Occipital lobe (tissue), 3 donors: ENCODE measurements at places on chromosomes 1 and 21. TPM values are rescaled to one million over a fixed set of nuclear protein-coding genes. Genes with fewer than 3 reads are reported as not detected.

RUNX3 gene
- total RNA-seq = 0.16 TPM

GPX7 gene
- 20.9 TPM for total RNA-seq

SYPL2 gene
- total RNA-seq = not detected

ZFP69B gene
- total RNA-seq = 22.0 TPM

ACTA1 gene
- total RNA-seq = 1.7 TPM

KCNE2 gene
- not detected for total RNA-seq

OR10T2 gene
- not detected for total RNA-seq

GDAP2 gene
- total RNA-seq = 73.9 TPM

C8B gene
- total RNA-seq = not detected

CD84 gene
- total RNA-seq = 2.2 TPM

CBS gene
- total RNA-seq = 68.3 TPM

CBR1 gene
- total RNA-seq = 23.2 TPM

OR14K1 gene
- not detected for total RNA-seq

KLHDC8A gene
- total RNA-seq = 18.6 TPM

NBPF20 gene
- total RNA-seq = 4.8 TPM

ZYG11A gene
- 0.47 TPM for total RNA-seq

HHAT gene
- 2.0 TPM for total RNA-seq

SHISA4 gene
- total RNA-seq = 16.1 TPM

STIL gene
- total RNA-seq = 9.4 TPM

MASP2 gene
- not detected for total RNA-seq

DTL gene
- 2.7 TPM for total RNA-seq

CELA2B gene
- total RNA-seq = not detected

OPTC gene
- total RNA-seq = not detected

WDR64 gene
- total RNA-seq = not detected

CADM3 gene
- total RNA-seq = 112 TPM

NHLH1 gene
- 0.62 TPM for total RNA-seq

CA6 gene
- not detected for total RNA-seq
